ENCODE measurements at places on chromosomes 4 and X.

- DNase-seq, result no peak
These were observed 83.2 kb upstream of the SCML1 start for GRCh38 chrX:17654116-17654515.

DNA sequence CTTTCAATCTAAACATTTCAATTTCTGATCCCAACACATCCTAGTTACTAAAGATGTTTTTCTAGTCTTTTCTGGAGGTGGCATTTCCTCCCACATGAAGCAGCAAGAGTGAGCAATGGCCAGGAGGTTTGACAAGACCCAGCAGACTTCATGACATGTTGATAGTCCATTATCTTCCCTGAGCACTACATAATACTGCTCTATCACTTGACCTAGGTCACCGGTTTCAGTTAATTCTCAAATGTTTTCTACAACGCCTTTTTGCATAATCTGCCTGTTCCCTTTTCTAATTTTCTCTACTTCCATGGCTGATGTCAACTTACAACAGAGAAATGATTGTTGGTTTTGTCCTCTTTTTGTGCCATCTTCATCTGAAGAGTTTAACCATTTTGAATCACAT, 62.0 kb upstream of the GPRIN3 start:
- DNase-seq, result no peak

DNA sequence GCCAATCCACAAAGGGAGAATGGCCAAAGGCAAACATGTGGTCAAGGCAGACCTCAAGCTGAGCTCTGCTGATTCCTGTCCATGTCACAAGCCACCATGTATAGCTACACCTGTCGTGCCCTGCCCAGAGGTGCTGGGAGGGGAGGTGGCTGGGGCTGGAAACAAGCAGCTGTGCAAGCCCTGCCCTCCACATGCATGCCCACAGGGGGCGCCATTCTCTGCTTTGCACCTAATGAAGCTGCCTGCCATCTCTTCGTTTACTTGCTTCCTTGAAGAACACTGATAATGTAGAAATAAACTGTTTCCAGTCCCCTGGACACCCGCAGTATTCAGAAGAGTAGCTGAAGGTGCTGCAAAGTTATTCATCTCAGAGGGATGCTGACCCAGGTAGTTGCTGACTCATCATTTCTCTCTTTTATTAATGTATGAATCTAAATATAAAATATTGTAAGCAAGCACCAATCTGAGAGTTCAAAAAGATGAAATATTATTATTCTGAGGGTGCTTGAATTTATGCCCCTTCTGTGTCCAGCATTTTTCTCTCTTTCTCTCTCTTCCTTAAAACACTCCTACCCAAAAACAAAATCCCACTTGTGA, 278.6 kb downstream of the ADGRA3 start:
- peak; percentile 29 for DNase-seq

- no peak for DNase-seq
These were observed 927.6 kb downstream of the PCDH7 start for GRCh38 chr4:31647786-31648185.

DNA sequence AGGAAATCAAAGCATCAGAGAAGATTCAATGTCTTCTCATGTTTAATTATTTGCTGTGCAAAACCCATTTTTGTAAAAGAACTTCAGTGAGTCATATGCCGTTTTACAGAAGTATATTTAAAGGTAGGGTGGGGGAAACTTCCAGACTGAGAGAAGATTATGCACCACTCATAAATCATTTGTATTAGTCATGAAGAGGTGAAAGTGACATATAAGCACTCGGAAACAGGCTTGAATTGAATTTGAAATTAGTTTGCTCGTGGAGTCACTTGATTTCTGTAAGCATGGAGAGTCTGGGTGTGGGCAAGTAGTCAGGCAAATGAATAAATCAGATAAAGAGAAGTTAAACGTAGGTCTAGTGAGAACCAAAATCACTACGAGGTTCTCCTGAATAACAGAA, 335.1 kb downstream of the ANK2 start:
- peak; percentile 42 for DNase-seq

- DNase-seq, result no peak
These were observed 150.8 kb upstream of the ARX start for GRCh38 chrX:25166546-25166945.

GRCh38 chr4:38943343-38943742, 75.7 kb downstream of the FAM114A1 start:
- no peak for DNase-seq

- peak; percentile 15 for DNase-seq
These were observed 46.6 kb upstream of the FAM47C start for GRCh38 chrX:36961590-36961989.

GRCh38 chr4:126174627-126175026, 859.9 kb downstream of the FAT4 start:
- DNase-seq, result no peak

- no peak for DNase-seq
These were observed 60.8 kb upstream of the HPGD start for GRCh38 chr4:174583056-174583455.

- DNase-seq, result no peak
These were observed 135.1 kb upstream of the MSX1 start for GRCh38 chr4:4724321-4724720.

DNA sequence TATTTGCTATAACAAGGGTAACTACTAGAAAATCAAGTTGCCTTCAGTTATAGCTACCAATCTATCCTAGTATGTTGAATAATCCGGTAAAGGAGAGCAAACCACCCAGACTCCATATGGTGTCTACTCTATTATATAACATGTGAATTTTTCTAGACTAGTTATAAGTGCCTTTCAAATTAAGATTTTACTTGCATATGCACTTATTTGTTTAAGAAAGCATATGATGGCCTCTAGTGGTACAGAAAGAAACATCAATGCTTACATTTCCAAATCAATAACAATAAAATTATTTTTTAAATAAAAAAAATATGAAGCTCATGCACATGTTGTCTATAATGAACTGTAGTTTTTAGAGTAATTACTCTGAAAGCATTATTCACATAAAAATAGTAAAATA, 1516.4 kb upstream of the PABPC4L start:
- DNase-seq, result peak; percentile 8

DNA sequence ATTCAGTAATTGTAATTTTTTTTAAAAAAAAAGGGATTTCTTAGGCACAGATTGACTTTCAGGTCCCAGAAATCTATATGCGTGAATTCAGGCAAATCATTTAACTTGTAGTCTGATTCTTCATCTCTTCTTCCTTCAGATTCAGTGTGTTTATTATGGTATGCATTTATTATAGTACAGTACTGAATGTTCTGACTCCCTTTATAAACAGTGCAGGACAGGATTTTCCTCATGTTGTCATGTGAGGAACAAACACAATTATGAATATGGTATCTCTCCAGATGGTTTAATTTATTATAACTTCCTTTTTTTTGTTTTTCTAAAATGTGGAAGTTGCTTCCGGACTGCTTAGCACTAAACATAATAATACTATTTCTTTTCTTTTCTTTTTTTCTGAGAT, 54.2 kb downstream of the RPS3A start:
- no peak for DNase-seq

DNA sequence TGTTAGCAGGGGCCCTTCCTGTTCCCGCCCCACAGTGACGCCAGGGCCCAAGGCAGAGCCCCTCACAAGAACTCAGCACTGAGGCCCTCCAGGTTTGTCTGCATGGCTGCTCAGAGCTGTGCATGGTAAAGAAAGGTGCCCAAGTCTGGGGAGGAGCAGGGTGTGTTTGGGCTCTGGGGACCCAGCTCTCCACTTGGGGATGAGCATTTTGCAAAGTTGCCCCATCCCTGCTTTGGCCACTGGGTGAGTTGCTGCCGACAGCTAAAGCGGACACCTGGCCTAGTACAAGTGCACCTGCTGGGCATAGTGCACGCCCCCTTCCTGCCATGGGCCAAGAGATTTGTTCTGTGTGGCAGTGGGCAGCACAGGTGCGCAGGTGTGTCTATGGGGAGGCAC, 2.0 kb upstream of the MXD4 start:
- DNase-seq, result no peak

- DNase-seq, result no peak
These were observed 105.5 kb upstream of the DDIT4L start for GRCh38 chr4:100295792-100296191.

All from HCT116 (cell line).